Stimulated activated CD8-positive, alpha-beta memory T cell treated with anti-CD3 and anti-CD28 coated beads, Interleukin-12 subunit alpha, Interleukin-12 subunit beta, amount 100 ng/mL, for 4 hours (primary cell): ENCODE measurements at places on chromosomes 4 and X.

- DNase-seq: no peak
Measured at GRCh38 chr4:186755550-186756519, 32.2 kb upstream of the FAT1 start.

DNA sequence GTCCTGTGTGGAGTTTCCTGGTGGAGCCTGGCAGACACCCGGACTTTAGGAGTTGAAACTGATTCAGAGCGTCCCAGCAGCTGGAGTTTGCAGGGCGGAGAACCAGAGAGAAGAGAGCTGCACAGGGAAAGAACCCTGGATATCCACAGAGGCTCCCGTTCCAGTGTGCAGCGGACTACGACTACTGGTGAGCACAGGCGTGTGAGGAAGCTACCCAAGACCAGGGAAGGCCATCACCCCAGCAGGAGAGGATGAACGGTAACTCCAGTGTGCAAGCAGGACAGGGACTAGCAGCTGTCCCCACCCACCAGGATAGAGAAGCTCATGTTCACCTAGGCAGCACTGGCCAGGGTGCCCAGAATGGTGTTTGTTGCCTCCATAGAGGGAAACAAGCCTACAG lies 2.3 kb downstream of the LAGE3 start:
- DNase-seq: no peak

DNA sequence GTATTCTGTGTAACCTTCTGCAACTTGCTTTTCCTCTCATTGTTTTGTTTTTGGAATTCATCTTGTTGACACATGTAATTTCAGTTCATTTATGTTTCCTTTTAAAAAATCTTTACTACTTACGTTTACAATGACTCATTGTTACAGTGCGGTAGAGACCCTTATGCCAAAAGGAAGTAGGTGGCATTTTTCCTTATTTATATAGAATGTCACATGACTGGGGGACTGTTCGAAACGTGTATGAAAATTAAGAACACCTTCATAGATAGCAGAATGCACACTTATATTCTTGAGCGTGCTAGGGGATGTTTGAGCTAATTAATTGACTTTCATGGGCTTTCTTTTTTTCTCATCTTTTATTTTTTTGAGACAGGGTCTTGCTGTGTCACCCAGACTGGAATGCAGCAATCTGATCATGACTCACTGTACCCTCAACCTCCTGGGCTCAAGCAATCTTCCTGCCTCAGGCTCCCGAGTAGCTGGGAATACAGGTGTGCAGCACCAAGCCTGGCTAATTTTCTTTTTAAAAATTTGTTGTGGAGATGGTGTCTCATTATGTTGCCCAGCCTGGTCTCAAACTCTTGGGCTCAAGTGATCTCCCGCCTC lies 7.3 kb downstream of the REPS2 start:
- DNase-seq: no peak

DNA sequence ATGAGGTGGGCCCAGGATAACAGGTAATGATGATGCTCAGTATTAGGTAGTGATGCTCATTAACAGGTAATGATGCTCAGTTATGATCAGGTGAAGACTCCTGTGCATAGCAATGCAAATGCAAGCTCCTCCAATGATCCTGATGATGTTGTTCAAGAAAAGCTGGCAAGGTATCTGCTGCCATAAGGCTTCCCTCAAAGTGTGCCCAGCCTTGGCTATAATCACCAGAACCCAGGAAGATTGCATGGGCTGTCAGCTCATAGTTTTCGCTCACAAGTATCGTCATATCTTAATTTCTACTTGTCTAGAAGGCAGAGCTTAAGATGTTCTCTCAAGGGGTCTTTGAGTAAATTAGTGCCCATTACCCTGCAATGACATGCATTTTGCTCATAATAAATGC lies 366.2 kb upstream of the CLNK start:
- no peak for DNase-seq

- DNase-seq: no peak
Measured at GRCh38 chr4:16250661-16251365, 24.5 kb upstream of the TAPT1 start.

DNA sequence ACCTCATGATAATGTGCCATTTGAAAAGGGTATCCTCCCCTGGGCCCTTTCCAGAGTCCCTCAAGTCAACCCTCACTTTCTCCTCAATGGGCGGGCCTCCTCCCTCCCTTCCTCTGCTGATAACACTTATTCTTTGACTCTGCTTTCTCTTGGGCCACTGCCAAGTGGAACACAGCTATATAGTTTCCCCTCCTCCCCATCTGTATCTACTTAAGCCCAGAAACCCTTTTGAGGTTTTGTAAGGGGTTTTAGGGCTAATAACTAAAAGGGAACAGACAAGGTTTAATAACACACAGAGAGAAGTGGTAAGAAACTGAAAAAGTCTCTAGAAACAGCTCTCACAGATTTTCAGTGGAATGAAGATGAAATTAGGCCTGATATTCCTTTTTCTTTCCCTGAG lies 116.7 kb downstream of the GPC3 start:
- no peak for DNase-seq

- DNase-seq: no peak
Measured at GRCh38 chr4:26124753-26125321, 196.0 kb upstream of the RBPJ start.

DNA sequence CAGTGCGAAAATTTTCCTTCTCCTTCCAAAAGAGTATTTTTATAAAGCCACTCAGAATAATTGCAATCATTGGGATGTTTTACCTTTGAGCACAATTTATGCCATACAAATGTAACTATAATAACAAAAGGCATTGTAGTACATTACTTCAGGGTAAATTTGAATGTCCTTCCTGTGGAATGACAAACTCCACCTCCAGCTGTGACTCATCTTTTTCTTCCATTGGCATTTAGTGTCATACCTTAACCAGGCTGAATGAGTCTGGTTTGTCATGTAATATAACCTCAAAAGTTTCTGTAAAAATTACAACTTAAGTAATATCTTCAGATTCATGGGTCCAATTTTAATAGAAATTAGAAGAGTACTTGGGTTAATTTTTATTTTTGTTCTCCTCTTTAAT lies 93.3 kb downstream of the TMEM47 start:
- no peak for DNase-seq

GRCh38 chr4:177100307-177100706 lies 209.4 kb upstream of the NEIL3 start:
- no peak for DNase-seq

DNA sequence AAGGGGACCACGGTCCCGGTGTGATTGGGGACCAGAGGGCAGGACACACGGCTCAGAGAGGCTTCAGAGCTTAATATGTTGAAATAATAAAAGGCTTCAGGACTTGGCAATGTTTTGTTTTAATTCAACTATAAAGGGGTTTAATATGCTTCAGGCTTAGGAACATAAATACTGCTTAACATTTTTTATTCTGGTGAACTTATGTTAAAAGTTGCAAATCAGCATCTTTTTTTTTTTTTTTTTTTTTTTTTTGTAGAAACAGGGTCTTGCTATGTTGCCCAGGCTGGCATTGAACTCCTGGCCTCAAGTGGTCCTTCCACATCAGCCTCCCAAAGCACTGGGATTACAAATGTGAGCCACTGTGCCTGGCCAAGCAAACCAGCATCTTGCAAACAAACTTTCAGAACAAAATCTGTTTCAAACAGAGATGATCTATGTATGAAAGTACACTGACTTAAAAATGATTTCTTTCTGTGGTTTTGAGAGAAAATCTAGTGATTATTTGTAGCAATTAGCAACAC lies 37.7 kb downstream of the RHOH start:
- DNase-seq: no peak

DNA sequence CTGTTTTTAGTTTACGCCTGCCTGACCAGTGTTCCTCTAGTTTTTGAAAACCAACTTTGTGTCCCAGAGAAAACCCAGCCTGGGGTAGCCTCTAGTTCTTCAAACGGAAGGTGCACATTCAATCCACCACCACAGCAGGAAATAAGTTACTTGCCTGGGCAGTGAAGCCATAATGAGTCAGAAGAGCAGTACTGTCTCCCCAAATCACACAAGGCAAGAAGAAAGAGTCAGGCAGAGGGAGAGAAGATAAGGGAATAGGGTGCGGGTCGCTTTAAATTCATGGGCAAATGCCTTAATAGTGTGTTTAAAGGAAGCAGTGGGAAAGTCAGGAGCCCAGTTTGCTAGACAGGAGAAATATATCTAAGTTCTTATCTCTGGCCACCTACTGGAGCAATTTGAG lies 333.8 kb upstream of the GRIA3 start:
- DNase-seq: no peak

GRCh38 chr4:154088741-154089140 lies 299.9 kb upstream of the SFRP2 start:
- DNase-seq: no peak

GRCh38 chr4:60879135-60879701 lies 320.9 kb upstream of the ADGRL3 start:
- DNase-seq: no peak

GRCh38 chr4:139740531-139741041 lies 75.0 kb downstream of the MGST2 start:
- no peak for DNase-seq

DNA sequence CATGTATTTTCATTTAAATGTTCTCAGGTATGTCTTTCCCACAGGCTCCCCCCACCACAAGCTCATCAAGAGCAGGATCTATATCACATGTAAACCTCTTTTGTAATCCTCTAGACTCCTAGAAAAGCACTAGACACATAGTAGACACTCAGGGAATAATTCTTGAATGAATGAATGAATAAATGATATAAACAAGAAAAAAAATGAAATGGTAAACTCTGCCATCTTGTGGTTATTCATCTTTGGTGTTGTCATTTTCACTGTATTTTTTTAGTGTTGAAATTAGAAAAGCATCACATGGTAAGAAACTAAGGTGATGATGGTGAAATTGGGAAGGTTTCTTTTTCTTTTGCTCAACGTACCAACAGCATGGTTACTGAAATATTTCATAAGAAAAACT lies 34.2 kb upstream of the C1GALT1C1 start:
- no peak for DNase-seq

- DNase-seq: no peak
Measured at GRCh38 chr4:12957108-12957507, 527.0 kb downstream of the RAB28 start.

- DNase-seq: no peak
Measured at GRCh38 chrX:136021160-136021559, 35.9 kb downstream of the SLC9A6 start.

DNA sequence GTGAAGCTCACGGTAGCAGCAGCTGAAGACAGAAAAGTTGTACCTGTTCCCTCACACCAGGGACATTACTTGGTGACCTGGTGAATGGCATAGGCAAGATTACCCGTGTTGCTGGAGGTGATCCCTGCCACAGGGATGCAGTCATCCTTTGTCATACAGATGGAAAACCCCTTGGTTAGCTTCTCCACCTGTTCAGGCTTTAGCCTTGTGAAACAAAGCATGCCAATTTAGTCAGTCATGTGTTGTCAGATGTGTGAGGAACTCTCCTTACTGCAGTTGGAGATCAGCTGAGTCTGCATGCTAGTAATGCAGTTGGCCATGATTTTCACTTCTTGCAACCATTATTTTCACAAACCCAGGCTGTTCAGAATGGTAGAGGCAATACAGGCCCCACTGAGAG lies 41.0 kb downstream of the AMELX start:
- no peak for DNase-seq

DNA sequence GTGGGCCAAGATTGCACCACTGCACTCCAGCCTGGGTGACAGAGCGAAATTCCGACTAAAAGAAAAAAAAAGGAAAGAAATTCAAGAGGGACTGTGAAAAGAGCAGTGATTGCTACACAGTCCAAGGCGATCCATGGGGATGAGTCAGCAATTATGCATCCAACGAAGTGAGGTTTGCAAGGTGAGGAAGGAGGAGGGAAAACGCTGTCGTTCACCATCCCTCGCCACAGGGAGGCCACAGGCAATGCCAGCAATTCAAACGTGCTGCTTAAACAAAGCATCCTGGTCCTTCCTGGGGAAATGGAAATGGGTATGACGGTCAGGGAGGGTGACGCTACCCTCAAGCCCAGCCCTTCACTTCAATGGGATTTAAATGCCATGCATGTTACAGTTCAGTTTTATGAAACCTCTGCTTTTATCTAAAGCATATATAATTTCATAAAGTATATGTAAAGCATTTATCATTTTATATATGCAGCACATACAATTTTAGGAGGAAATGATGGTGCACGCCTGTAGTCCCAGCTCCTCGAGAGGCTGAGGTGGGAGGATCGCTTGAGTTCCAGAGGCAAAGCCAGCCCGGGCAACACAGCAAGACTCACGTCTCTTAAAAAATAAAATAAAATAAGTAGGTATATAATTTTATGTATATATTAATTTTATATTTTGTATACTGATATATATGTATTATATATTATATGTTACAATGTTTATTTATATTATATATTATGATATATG lies 108.7 kb downstream of the DHRSX start:
- DNase-seq: no peak

DNA sequence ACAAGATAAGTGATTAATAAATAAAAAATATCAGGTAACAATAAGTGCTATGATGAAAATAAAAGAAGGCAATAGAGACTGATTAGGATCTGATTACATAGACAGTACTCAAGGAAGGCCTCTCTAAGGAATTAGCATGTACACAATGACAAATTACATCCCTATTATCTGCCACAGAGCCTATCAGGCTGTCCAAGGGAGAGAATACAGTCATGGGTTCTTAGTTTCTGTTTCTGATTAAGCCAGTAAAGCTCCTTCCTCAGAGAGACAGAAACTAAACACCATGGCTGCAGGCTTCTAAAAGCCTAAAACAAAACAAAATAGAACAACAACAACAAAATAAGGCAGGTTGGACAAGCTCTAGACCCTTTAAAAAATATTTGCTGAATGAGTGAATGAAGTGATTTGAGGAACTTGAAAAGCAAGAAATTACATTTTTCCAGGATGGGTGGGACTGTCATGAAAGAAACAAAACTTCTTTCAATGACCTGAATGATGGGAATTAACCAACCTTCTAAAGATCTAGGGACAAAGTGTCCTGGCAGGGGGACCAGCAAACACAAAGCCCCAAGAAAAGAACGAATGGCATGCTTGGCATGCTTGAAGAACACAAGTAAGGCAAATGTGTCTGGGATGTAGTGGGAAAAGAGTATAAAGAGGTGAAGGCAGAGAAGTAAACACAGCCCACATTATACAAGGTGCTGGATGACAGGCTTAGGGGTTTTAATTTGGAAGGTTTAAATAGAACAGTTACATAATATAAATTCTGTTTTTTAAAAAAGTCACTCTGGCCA lies 44.1 kb downstream of the NAA11 start:
- no peak for DNase-seq

DNA sequence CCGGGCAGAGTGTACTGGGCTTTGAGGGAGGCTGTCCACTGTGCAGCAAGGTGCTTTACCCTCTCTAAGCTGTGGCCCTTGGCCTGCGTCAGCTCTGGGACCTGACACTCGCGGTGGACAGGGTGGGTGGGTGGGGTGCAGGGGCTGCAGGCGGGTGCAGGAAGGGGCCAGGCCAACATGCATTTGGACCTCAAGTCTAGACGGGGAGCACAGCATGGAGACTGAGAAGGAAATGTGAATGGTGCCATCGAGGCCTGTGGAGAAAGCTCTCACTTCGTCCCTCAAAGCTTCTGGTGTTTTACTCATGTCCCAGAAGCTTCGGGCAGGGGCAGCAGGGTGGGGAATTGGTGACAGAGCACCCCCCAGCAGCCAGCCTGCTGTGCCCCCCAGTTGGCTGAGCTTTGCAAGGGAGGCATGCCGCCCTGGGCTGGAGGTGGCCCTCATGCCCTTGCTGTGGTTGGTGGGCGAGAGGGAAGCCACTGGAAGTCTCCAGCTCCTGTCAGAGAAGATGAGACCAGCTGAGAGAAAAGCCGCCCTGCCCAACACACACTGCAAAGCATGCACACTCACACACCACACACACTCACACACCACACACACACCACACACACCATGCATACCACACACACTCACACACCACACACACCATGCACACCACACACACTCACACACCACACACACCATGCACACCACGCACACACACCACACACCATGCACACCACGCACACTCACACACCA lies 12.3 kb downstream of the PNMA6E start:
- no peak for DNase-seq
